Activated naive CD4-positive, alpha-beta T cell treated with anti-CD3 and anti-CD28 coated beads, Interleukin-2, amount 10 ng/mL, durations not matched to agents 5 hours and 36 hours (primary cell): ENCODE measurements at places on chromosomes 5 and 9. TPM values are rescaled to one million over a fixed set of nuclear protein-coding genes. Genes with fewer than 3 reads are reported as not detected.

Gene NPR3
- total RNA-seq, result not detected

Gene IL3
- total RNA-seq, result not detected

Gene SLC6A19
- total RNA-seq, result not detected

Gene NDUFA8
- 32.4 TPM for total RNA-seq

Gene GGTA1
- not detected for total RNA-seq

Gene FOXI1
- total RNA-seq, result not detected

Gene PTTG1
- 109 TPM for total RNA-seq

Gene AIF1L
- total RNA-seq, result 2.1 TPM

Gene PDZD2
- not detected for total RNA-seq

Gene SLC27A6
- not detected for total RNA-seq

Gene PCA3
- total RNA-seq, result not detected

Gene CNTLN
- 0.43 TPM for total RNA-seq

Gene INSL6
- total RNA-seq, result not detected

Gene DOCK2
- total RNA-seq, result 280 TPM

Gene UNC5A
- total RNA-seq, result not detected

Gene BARHL1
- not detected for total RNA-seq

Gene S1PR3
- 0.05 TPM for total RNA-seq

Gene INSL4
- not detected for total RNA-seq

Gene PTPDC1
- 4.1 TPM for total RNA-seq

Gene TMEM171
- total RNA-seq, result not detected

Gene ADAMTS16
- not detected for total RNA-seq

Gene FREM1
- not detected for total RNA-seq

Gene FAM169A
- total RNA-seq, result 3.8 TPM

Gene FOXD1
- not detected for total RNA-seq

Gene PHF24
- not detected for total RNA-seq

Gene GCNT4
- 2.2 TPM for total RNA-seq

Gene F12
- total RNA-seq, result 0.68 TPM

Gene SNCB
- total RNA-seq, result not detected

Gene SLC34A1
- 0.43 TPM for total RNA-seq

Gene SARDH
- total RNA-seq, result 4.3 TPM

Gene ALDH1A1
- not detected for total RNA-seq

Gene GFRA3
- total RNA-seq, result 0.17 TPM

Gene BTNL8
- total RNA-seq, result not detected

Gene TMC1
- total RNA-seq, result not detected

Gene ANKDD1B
- not detected for total RNA-seq

Gene FGD3
- 143 TPM for total RNA-seq

Gene TTC39B
- total RNA-seq, result 24.6 TPM

Gene CACFD1
- 1.9 TPM for total RNA-seq
